ENCODE measurements at places on chromosomes 16 and 17. TPM values are rescaled to one million over a fixed set of nuclear protein-coding genes. Genes with fewer than 3 reads are reported as not detected.

MED13 gene
- polyA plus RNA-seq, result 18.4 TPM

- DNase-seq, result no peak
Observed at GRCh38 chr17:61809816-61810392, 53.4 kb downstream of the BRIP1 start.

LPCAT2 gene
- 7.9 TPM for polyA plus RNA-seq

PABPN1L gene
- polyA plus RNA-seq, result not detected

HSPB9 gene
- polyA plus RNA-seq, result not detected

DNA sequence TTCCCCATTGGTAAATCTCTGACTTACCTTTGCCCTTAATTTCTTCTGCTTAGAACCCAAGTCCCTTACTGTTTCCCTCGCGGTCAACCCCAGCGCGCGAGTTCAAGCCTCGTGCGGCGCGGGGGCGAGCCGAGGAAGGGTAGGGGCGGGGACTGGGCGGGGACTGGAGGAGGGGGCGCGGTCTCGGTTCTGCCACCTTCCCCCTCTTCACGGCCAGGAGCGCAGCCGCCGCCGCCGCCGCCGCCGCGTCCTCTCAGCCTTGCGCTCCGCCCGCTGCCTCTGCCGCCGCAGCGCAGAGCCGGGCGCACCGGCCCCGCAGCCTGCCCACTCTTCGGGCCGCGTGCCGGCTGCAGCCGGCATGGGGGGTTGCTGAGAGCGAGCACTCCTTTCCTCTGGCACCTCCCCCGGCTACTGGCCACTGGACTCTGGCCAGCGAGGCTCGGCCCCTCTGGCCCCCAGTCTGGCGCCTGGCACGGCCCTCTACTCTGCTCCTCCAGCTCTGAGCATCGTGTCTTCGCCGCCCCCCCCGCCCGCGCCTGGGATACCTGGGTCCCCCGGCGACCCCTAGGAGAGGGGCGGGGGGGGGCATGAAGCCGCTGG is at the start of gene RAPGEFL1:
Gene RAPGEFL1 (plus strand): TSS at position 196 of the 600 bp plus-strand sequence. CDS start 392 bp downstream, at position 588.
- no peak for DNase-seq

- no peak for DNase-seq
Observed at GRCh38 chr17:47889734-47890529, 6.1 kb upstream of the SP2 start.

C16orf86 gene
- polyA plus RNA-seq, result 0.87 TPM

GRCh38 chr16:86905302-86905701 is 327.0 kb downstream of the FOXL1 start:
- no peak for DNase-seq

GRCh38 chr17:39018267-39019134 is 51.3 kb upstream of the FBXO47 start:
- no peak for DNase-seq

Data from BJ (cell line).